ENCODE measurements at places on chromosomes 4 and X. TPM values are rescaled to one million over a fixed set of nuclear protein-coding genes. Genes with fewer than 3 reads are reported as not detected.

DNA sequence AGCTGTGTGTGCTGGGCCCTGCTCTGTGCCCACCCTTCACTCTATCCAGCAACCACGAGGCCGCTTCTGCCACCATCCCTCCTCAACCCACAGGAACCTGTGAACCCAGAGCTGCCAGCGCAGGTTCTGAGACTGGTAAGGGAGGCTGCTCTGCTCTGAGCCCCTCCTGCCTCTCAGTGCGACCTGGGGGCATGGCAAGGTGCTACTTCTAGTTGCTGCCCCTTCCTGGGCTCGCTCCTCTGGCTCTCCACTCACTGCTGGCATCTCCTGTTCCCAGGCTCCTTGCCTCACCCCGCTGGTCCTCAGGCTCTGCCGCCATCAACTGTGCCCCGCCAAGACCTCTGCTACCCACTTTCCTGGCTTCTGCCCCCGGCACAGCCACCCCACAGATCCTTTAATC is 39.3 kb downstream of the RNF212 start:
- DNase-seq = no peak

- DNase-seq = peak; percentile 59
Measured at GRCh38 chr4:168679819-168680218, 183.0 kb downstream of the PALLD start.

TSR2 gene
- total RNA-seq = 8.8 TPM

- DNase-seq = no peak
Measured at GRCh38 chr4:165906272-165906671, 33.2 kb downstream of the TLL1 start.

DNA sequence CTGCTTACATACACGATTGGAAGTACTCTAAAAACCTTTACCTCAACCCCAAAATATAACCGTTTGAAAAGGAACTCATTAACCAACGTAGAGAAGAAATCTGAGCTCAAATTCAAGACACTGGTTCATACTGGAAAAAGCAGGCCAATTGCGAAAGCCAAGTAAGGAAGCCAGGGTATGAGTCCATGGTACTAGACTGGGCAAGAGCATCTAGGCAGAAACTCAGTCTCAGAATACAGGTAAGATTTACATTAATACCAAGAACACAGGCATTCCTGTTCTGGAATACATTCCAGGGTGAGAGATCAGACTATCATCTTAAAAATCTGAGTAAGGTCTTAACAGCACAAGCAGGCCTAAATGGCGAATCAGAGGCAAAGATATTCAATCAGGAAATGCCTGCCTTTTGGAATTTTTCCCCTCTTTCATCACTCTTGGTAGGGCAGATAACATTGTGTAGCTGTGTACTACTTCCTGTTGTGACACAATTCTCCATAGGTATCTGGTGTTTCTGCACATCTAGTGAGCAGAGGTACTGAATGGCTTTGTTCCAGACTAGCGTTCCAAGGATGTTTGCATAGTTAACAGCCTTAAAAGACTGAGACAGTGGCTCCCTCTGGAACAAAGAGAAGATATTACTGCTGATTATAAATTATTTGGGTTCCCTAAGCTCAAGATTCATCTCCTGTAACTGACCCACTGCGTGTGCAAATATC is 311.3 kb downstream of the PCDH19 start:
- DNase-seq = no peak

RHOXF2B gene
- total RNA-seq = not detected

EDNRA gene
- total RNA-seq = 6.5 TPM

DNA sequence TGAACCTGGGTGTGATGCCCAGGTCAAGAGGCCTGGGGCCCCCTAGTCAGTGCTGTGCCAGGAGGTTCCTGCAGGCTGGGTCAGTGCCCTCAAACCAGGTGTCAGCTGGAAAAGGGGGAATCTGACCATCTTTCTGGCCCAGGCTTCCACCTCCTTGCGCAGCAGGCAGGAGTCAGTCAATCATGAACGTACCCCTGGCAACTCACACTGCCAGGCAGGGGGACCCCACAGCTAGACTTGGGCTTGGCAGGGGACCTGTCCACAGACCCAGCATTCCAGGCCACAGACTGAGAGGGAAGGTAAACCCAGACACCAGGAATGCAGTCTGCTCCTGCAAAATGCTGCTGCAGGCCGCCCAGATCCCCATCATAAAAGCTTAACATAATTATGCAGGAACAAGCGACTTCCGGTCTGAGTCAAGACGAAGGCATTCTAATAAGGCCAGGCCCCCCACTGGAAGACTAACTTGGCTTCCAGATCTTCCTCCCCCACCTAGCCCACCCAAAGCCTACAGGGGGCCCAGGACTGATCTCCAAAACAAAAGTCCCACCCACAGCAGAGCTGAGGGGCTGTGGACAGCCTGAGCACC is 156.3 kb downstream of the BCOR start:
- DNase-seq = no peak

NPNT gene
- not detected for total RNA-seq

DNA sequence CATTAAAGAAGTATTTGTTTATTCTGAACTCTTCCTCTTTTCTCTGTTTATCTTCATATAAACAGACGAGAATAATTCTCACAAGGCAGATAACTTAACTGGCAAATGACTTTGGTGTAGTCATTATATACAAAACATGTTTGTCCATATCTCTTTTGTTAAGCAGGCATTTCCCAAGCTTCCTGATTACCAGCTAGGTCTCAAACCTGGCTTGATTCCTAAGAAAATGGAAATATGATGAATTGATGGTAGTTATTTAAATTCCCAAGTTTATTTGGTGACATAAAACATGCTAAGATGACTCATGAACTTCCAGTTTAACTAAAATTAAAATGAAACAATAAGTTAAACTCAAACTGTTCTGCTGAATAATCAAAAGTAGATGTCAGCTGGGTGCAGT is 96.8 kb downstream of the ARSJ start:
- peak; percentile 49 for DNase-seq

LRRC66 gene
- 0.18 TPM for total RNA-seq

SSX1 gene
- total RNA-seq = not detected

- DNase-seq = no peak
Measured at GRCh38 chr4:165319030-165319429, 8.4 kb upstream of the MSMO1 start.

GRCh38 chrX:41090568-41091238 is 5.5 kb downstream of the USP9X start:
- DNase-seq = peak; percentile 35

DNA sequence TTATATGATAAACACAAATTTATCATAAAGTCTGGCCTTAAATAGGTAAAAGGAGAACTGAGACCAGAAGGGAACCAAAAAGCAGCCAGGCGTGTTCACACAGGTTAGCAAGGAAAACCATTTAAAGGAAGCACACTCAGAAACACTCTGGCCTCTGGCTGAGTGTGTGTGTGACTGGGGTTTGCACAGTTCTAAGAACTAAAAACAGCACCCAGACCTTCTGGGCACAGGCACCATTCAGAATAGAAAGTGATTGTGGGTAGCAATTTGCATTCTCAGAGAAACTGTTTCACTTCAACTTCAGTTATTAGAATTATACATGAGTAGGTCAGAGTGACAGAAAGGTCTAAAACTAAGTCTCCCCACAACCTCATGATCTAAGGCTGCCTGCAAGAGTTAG is 10.0 kb downstream of the GPR82 start:
- DNase-seq = no peak

DNA sequence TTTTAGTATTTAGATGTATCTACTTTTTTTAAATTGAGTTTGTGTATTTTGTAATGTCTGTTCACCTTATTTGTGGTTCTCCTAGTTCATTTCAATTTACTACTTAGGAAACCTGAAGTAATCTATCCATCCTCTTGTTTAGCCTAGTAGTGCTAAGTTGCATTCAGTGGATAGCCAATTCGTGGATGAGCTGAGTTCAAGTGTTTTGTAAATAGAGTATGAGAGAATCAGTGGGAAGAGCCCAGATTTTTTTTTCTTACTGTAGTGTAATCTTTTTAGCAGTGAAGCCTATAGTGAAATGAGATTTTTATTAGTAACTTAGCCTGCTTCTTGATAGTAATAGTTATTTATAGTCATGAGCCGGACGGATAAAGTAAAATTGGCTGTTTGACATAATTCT is 21.7 kb downstream of the STAG2 start:
- DNase-seq = no peak

DNA sequence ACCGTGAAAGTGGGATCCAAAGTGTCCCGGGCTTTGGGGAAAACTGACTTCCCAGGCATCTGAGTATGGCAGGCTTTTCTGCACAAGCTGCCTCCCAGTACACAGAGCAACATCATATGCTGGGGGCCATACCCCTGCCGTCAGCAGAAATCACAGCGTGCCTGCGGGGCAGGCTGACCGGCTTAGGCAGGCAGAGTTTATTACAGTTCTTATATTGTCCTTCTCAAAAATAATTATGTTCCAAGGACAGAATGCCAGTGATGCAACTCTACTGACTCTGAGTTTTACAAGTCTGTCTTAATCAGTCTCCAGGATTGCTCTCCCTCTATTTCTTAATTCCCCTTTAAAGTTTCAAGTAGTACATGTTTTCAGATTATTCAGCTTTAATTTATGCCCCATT is 37.0 kb downstream of the IL21 start:
- peak; percentile 21 for DNase-seq

POLN gene
- 0.72 TPM for total RNA-seq

DNA sequence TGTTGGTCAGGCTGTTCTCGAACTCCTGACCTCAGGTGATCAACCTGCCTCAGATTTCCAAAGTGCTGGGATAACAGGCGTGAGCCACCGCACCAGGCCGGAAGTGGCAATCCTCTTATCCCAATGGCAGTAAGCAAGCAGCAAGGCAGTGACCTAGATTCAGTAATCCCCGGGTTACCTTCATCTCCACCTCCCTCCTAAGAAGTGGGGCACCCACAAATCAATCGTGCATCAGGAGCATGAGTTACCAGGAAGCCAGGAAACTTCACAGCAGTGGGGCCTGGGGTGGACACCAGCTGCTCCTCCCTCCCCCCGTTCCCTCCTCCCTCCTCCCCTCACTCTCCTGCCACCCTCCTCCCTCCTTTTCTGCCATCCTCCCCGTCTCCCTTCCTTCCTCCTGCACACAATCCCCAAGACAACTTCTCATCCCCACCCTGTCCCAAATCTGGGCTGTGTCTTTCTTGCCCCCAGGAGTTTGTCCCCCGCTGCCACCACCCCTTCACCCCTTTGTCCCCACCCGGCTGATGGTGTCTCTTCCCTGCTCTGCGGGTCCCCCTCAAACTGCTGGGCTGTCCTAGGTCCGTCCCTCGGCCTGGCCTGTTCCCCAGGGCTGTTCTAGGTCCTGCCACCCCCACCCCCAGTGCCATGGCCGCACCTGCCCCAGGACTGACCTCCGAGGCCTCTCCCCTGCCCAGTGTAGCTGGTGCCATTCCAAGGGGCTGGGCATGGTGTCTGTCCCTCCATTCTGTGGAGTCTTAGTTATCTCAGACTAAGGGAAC is 2.2 kb downstream of the PDE6B start:
- DNase-seq = no peak

SMIM10 gene
- 3.6 TPM for total RNA-seq

MAGEA10 gene
- not detected for total RNA-seq

BMP3 gene
- under 0.01 TPM for total RNA-seq

KLB gene
- not detected for total RNA-seq

All from IMR-90 (cell line).